ENCODE measurements at places on chromosomes 5 and 9.

- DNase-seq, result no peak
Observed at GRCh38 chr9:30301271-30301963, 2083.0 kb upstream of the ACO1 start.

DNA sequence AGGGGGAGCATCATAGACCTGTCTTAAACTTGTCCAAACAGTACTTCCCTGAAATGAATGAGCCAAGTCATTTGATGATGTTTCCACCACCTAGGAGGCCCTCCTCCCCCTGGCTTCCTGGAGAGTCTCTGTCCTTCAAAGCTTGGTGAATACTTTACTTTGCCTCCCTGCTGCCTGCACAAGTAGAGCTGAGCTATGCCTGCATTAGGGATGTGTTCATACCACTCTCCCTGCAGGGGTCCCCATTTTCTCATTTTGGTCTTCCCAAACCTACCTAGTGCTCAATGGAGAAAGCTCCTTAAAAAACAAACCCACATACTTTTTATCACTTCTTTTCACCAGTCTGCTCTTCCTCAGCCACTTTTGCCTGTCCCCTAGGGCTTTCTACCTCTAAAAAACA, 7.7 kb downstream of the CCNI2 start:
- DNase-seq, result no peak

DNA sequence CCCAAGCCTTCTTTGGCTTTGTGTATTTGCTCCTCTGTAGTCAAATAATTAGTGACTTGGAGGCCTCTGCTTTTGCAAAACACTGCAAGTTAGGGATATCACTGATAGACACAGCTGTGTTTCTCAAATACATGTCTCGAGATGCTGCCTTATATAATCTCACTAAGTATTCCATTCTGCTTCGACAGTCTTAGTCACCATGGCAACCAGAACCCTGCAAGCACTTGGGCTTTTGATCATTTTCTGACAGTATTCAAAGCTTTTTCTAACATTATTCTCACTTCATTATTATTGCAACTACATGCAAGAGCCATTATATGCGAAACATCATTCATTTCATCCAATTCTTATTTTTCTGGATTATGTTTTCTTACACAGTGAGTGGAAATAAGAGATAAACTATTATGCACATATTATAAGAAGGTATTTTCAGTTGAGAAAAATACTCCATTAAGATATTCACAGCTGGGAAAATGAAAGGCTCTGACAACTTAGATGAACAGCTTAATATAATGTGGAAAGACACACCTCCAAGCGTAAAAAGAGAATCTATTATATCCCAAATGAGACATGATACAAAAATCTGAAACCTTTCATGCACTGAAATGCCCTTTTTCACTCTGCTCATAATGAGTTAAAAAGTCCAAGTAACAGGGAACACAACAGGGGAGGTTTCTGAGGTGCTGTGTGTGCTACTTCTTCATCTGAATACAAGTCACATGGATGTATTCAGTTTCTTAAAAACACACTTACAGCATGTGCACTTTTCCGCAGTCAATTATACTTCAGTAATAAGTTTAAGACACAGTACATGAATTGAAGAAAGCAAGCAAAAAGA, 93.9 kb downstream of the SCAI start:
- no peak for DNase-seq

DNA sequence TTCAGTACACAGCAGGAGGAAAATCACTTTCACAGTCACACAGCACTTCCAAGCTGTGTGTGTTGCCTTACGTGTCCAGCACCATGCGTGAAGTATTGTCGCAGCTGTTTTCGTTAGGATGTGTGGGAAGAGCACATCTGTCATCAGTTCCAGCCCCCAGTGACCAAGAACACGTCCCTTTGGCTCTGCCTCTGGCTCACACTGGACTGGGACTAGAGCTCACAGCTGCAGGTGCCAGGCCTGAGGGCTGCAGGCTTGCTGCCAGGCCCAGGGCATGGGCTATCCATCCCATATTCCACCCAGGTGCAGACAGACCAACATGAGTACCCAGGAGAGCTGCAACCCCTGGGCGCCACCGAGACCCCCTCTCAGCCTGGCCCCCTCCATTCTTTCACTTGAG, 60.5 kb upstream of the ANKRD33B start:
- DNase-seq, result no peak

- no peak for DNase-seq
Observed at GRCh38 chr9:116090030-116090770, 63.4 kb upstream of the PAPPA start.

DNA sequence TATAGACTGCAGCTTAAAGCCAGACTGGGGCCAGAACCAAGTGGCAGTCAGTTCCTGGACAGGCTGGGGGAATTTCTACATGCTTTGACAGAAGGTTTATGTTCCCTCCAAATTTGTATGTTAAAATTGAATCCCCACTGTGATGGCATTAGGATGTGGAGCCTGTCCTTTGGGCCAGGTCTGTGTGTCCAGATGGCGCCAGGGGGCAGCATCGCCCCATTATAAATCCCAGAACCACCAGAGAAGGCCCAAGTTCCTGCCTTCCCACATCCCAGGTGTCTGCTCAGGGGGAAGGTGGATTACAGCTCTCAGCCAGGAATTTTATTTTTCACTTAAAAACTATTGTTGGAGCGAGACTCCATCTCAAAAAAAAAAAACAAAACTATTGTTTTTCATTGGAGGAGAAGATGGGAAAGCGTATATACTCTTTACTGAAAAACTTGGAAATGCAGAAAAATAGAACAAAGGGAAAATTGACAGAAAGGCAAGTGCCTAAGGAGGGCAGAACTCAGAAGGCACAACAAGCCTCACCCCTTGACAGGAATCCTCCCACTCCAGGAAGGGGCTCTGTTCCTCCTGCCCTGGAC, 5.0 kb downstream of the IL3 start:
- peak; percentile 28 for DNase-seq

DNA sequence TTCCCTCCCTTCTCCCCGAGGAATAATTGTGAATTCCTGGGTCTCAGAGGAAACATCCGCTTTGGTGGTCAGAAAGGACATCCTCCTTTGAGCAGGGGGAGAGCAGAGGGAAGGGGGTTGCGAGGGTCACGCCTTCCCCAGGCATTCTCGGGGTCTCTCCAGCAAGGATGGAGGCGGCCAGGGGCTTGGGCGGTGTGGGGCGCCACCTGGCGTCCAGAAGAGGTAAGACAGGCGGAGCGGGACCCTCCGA, 129.1 kb downstream of the KCNIP1 start:
- no peak for DNase-seq

- DNase-seq, result no peak
Observed at GRCh38 chr5:139668064-139668880, 20.1 kb downstream of the CXXC5 start.

GRCh38 chr9:22238809-22239684, 207.6 kb upstream of the DMRTA1 start:
- no peak for DNase-seq

DNA sequence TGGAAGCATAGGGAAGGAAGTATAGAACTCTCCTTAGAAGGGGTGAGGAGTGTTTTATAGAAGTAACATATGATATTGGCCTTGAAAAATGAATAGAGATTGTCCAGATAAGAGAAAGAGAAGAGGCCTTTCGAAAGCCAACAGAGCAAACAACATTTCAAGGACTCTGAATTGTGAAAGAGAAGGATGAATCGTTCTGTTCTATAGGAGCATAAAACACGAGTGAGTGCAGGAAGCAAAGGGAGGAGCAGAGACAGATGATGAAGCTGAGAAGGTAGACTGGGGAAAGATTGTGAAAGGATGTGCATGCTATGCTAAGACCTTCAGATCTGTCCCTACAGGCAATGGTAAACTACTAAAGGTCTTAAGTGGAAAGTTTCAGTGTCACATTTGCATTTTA, 271.0 kb downstream of the TMEM161B start:
- no peak for DNase-seq

DNA sequence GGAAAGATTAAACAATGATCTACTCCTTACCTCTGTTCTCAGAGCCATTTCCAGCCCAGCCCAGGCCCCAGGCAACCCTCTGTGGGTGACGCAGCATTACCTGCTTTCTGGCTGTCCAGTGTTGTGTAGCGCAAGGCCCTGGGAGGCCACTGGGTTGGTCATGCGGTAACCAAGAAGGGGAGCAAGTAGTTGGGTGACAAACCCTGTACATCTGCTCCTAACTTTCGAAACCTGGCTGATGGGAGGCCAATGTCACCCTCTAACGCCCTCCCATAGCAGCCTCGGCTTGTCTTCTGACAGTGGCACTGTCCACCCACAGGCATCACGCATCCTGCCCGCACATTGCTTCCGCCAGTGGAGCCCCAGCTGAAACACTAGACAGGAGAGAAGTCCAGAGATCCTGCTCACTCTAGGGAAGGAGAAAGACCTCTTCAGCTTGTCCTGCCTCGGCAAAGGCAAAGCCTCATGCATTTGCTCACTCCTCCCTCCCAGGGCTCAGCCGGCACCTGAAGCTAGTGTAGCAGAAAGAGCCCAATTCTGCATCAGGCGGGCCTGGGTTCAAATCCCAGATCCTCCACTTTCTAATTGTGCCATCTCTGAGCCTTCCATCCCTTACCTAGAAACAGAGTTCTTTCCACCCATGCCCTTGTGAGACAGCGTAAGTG, 94.6 kb downstream of the ADAMTS2 start:
- DNase-seq, result no peak

- DNase-seq, result no peak
Observed at GRCh38 chr5:175878544-175879438, 7.4 kb downstream of the CPLX2 start.

DNA sequence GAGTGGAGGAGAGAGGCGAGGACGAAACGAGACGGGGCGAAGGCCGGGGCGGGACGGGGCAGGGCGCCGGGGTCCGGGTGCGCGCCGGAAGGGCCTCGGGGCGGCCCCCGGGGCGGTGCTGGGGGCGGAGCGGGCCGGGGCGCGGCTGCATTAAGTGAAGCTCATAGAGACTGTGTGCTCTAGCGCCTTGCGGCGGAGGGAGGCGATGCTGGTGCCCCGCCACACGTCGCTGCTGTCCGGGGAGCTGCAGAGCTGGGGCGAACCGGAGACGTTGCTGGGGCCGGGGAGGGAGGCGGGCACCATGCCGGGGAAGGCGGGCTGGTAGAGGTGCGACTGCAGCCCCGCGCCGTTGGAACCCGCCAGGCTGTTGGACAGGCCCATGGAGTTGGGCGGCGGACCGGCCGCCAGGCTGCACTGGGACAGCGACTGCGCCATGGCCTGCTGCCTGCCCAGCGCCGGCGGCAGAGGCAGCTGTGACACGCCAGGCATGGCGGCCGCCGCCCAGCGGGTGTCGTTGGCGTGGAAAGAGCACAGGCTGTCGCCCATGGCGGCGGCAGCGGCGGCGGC, 8.3 kb downstream of the OTP start:
- no peak for DNase-seq

- DNase-seq, result no peak
Observed at GRCh38 chr9:109378316-109378715, 57.5 kb upstream of the EPB41L4B start.

DNA sequence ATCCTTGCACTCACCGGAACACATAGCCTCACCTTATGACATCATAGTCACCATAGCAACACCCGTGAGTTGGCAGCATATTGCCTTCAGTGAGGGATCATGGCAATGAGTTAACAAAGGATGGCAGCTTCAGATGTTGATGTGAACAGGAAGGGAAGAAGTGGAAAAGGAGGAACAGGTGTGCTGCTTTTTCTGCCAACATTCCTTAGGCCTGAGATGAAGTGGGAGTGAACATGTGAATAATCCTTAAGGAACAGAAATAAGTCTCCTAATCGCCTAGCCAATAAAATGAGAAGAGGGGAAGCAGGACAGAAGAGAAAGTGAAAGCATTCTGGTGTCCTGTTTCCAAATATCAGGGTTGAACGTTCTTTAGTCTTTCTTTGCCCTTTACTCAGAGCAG, 360.0 kb downstream of the BRINP1 start:
- no peak for DNase-seq

GRCh38 chr5:172837640-172838039, 3.6 kb downstream of the ERGIC1 start:
- no peak for DNase-seq

DNA sequence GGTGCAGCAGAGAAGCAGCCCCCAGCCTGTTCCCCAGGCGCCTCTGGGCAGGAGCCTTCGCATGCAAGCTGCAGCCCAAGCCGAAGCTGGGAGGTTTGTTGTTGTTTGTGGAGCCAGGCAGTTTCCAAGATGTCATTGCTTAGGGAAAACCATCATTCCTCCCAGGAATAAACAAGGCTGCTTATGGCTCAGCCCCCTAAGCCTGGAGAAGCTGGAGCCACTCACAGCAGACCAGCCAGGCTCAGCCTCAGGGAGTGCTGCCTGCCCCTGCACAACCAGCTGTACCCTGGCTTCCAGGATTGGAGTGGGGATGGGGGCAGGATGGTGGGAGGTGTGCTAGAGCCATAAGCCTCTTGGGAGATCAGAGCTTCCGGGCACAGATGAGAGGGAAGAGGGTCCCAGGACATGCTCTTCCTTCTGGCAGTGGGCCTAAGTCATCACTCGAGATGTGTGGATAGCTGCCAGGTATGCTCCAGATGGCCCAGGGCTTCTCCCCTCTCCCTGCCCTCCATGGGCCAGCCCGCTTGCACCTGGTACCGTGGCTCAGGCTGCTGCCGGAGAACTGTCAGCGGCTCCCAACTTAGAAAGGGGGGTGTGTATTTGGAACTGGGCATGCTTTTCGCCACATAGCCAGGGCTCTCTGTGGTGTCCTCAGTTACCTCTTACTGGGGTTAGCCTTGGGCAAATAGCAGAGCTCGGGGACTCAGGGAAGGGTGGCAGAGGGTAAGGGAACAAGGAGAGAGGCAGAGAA, 105.2 kb downstream of the RGS3 start:
- DNase-seq, result no peak

DNA sequence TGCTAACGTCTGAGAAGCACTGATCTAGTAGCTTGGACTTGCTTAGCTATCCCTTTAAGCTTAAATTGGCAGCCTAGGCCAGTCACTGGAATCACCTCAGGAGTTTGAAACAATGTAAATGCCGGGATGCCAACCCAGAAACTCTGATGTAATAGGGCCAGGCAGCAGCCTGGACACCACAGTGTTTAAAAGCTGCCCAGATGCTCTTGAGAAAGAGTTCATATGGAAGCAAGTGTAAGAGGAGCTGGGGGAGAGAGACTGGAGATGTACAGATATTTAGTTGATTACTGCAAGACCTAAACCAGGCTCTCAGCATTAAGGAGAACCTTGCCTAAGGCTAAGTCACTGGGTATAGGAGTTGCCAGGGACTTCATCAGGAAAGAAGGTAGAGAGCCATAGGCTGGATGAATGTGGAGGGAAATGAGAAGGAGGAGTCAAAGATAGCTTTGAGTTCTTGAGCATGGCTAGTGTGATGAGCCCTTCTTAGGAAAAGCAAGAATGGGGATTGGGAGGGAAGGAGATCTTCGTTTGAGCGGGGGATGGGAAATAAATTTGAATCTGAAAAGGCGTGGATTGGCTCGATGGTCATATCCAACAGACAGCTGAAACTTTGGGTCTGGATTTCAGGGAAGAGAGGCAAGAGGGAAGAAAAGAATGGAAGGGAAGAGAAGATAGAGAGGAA, 392.9 kb upstream of the WWC1 start:
- DNase-seq, result no peak

- no peak for DNase-seq
Observed at GRCh38 chr9:14175778-14176177, 138.2 kb downstream of the NFIB start.

DNA sequence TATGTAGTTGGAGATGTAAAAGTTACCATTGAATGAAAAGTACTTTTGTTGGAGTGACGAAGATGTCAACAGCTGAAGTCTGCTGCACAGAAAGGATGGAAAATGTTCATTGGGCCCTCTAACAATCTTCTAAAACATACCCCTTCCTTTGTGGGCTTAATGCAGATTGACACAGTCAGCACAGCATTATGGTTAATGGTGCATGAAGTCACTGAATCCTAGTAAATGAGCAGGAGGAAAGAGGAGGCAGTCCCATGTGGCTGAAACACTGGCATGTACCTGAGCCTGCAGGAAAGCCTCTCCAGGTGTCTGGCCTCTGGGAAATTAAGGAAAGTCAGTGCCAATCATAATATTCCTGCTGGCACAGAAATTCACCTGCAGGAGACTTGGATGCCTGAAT, 153.8 kb downstream of the ARL15 start:
- no peak for DNase-seq

All from smooth muscle cell of the brain vasculature (primary cell).